Panc1 (cell line): ENCODE measurements at places on chromosomes 2 and 18. TPM values are rescaled to one million over a fixed set of nuclear protein-coding genes. Genes with fewer than 3 reads are reported as not detected.

The GPC1 gene
- total RNA-seq: 88.7 TPM

The BOLA3 gene
- 69.7 TPM for total RNA-seq

The INPP4A gene
- total RNA-seq: 22.9 TPM

The HAAO gene
- total RNA-seq: 0.74 TPM

The REG1B gene
- 2.0 TPM for total RNA-seq

The TSPYL6 gene
- not detected for total RNA-seq

The LGALSL gene
- 5.3 TPM for total RNA-seq

The RTP5 gene
- not detected for total RNA-seq

The CRYBA2 gene
- not detected for total RNA-seq
